ENCODE measurements at places on chromosomes 1 and 21. TPM values are rescaled to one million over a fixed set of nuclear protein-coding genes. Genes with fewer than 3 reads are reported as not detected.

Gene OXCT2
- not detected for polyA plus RNA-seq

GRCh38 chr1:28971980-28972771 is 57.8 kb downstream of the EPB41 start:
- no peak for DNase-seq

GRCh38 chr21:34986561-34987500 is 62.3 kb downstream of the RUNX1 start:
- DNase-seq, result no peak

Gene AZIN2
- polyA plus RNA-seq, result 3.4 TPM

GRCh38 chr1:156502391-156502893 is 1.9 kb upstream of the MEF2D start:
- no peak for DNase-seq

Gene CNN3
- polyA plus RNA-seq, result 348 TPM

DNA sequence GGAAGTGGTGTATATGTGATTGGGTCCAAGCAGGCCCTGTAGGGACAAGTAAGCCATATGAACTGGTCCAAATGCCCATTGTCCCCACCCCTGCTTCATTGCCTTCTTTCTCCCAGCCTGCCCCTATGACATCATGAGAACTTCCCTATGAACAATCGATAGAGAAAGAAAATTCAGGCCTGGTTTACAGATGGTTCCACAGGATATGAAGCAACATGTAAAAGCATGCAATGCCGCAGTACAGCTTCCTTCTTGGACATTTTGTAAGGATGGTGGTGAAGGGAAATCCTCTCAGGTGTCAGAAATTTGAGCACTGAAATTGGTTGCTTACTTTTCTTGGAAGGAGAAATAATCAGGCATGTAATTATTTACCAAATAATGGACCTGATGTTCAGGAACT is 581.7 kb downstream of the MRPL39 start:
- DNase-seq, result no peak

DNA sequence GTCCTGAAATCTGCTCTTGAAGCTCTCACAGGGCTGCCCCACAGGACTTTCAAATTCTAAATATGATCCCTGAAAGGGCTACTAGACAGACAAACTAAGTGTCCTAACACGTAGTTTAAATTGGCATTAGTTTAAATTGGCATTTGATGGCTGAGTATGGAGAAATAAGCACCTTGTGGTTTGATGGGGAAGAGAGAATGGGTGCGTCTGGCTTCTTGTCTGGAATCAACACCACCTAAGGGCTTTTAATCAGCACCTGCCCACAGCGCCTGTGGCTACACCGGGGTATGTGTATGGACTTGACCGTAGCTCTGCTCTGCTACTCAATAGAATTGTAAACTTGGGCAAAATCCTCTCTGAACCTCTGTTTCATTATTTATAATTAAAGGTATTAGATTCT is 5.7 kb upstream of the LAMB3 start:
- no peak for DNase-seq

GRCh38 chr1:52321061-52321460 is 44.9 kb downstream of the CC2D1B start:
- DNase-seq, result no peak

Gene KRTAP7-1
- not detected for polyA plus RNA-seq

DNA sequence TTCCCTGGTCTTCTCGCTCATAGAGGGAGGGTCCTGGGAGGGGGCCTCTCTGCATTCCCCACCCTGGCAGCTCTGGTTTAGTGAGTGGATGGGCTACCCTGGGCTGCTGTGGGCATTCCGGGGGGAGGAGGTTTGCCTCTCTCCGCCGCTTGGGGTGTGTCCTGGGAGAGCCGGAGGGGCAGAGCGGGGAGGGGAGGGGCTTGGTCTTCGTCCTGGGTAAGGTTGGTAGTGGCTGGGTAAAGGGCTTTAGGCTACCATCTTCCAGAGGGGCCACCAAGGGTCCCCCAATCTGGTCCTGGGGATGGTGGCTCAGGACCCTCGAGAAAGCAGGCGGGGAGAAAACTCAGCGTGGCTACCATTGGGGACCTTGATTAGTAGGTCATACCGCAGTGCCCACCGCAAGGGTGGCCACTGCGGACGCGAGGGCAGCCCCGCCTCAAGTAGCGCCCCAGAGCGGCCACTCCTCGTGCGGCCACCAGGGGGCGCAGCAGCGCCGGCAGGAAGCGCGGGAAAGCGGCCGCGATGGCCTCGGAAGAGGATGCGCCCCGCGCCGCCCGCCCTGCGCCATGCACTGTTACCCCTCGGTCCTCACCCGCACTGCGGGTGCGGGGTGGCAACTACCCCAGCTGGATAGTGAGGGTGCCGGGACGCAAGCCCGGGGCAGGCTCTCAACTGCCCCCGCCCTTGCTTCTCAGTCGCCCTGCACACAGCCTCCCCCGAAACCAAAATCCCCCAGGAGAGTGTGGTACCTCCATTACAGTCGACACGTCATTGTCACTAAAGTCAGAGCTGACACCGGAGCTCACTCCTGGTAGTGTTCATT is 44.1 kb upstream of the SLC25A33 start:
- no peak for DNase-seq

Gene DNM3
- polyA plus RNA-seq, result 3.0 TPM

Gene HAO2
- 0.14 TPM for polyA plus RNA-seq

GRCh38 chr1:75265792-75266191 is 131.6 kb downstream of the LHX8 start:
- no peak for DNase-seq

- DNase-seq, result no peak
Measured at GRCh38 chr21:35026617-35027562, 22.2 kb downstream of the RUNX1 start.

GRCh38 chr1:2242814-2243725 is 15.0 kb downstream of the SKI start:
- no peak for DNase-seq

- DNase-seq, result no peak
Measured at GRCh38 chr1:5739561-5740078, 252.6 kb downstream of the NPHP4 start.

GRCh38 chr1:36542962-36543515 is 60.3 kb upstream of the CSF3R start:
- no peak for DNase-seq

Gene GIPC2
- polyA plus RNA-seq, result 0.78 TPM

DNA sequence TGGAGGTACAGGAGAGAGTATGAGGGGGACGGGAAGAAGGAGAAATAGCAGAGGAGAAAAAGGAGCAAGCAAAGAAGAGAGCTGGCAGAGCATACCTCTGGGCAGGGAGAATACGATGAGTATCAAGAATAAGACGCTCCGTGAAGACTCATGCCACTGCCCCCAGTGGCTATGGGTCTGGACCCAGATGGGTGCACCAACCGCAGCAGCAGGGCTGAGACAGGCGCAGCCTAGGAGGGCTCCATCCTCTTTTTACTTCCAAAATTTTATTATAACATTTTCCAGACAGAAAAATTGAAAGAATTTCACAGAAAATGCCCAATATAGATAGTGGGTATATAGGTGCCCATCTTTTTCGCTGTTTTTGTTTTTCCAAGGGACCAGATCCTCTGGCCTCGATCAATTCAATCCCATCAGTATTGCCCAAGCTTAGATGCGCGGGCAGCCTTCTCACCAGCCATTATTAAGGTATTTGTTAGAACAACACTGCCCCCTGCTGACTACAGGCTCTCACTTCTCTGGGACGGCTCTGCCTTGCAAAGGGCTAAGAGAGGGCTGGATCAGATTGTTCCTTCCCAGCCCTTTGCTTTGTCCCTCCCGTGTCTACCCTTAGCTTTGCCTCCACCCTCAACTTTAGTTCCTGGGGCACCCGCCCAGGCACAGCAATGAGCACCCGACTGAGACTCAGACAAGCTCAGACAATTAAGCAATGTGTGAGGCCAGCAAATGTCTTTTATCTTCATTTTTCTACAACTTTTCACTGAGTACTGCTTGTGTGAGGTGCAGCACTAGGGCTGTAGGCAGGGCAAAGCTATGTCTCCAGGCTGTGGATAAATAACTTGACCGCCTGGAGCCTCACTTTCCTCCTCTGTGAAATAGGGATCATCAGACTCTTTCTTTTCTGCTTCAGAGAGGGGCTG is 17.5 kb upstream of the CAMK1G start:
- DNase-seq, result peak; percentile 35

DNA sequence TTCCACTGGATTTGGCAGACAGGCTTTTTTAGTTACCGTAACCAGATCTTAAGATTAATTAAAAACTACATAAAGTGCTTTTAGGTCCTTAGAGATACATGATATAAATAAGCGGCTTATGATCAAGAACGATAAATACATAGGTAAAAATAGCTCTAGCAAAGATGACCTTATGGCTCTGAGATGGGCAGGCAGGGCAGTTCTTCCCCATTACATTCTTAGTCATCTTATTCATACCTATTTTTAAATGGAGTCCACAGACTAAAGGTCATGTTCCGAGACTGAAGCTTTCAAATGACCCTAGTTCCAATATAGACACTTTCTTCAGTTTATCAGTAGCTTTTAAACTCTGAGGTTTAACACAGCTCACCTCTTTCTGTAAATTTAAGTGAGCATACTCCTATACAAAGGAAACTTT is 4.3 kb downstream of the MCL1 start:
- no peak for DNase-seq

Gene EDN2
- 0.25 TPM for polyA plus RNA-seq

Gene C1orf87
- polyA plus RNA-seq, result 0.80 TPM

GRCh38 chr1:3563610-3564009 is 47.7 kb downstream of the MEGF6 start:
- no peak for DNase-seq

Gene CCDC181
- polyA plus RNA-seq, result 0.53 TPM

DNA sequence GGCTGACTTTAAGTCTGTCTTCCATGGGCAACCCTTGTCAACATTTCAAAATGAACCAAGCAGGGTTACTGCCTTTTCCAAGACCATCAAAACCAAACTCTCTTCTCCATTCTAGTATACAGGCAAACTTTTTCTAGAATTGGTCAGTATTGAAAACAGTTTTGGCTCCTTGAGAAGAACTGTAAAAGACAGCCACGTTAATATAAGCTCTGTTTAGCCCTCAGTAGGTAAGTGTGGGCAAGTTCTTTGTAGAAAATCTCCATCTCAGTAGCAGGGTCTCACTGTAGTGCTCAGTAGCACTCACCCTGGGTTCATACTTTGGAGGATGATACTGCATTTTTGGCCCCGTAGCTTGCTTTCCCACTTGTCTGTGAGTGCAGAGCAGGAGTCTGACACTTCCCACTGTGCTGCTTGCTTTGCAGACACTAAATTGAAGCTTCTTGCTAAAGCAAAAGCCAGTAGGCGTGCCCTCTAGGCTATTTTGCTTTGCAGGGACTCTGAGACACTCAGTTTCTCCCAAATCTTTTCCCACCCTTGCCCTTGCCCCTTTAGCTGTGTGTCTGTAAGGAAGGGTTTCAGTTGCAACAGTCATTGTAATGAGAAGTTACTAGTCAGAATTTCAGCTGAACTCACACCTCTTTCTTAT is 34.3 kb upstream of the CACYBP start:
- no peak for DNase-seq

- no peak for DNase-seq
Measured at GRCh38 chr1:218363141-218363540, 18.0 kb downstream of the TGFB2 start.

DNA sequence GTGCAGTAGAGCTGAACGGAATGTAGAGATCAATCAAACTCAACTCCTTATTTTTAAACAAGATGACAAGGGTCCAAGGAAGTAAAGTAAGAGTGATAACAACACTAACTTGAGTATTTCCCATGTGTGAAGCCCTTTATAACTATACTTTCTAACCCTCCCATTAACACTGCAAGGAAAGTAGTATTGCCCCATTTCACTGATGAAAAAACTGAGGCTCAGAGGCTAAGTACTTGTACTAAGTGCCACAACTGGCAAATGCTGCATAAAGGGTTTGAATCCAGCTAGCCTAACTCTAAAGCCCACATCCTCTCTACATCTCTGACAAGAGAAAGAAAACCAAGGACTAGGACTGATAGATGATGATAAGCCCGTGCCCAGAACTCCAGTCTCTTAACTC is 8.2 kb upstream of the GJA5 start:
- DNase-seq, result no peak

- no peak for DNase-seq
Measured at GRCh38 chr1:219518168-219518906, 94.6 kb downstream of the ZC3H11B start.

- DNase-seq, result no peak
Measured at GRCh38 chr1:2125350-2126211, 69.0 kb downstream of the FAAP20 start.
